Left ventricle myocardium inferior (tissue), 1 donor: ENCODE measurements at places on chromosomes 2 and 18.

- no peak overlapping the region for H3K4me3 ChIP-seq
- no peaks in the 10 kb centered on the region for H3K36me3 ChIP-seq
- peak overlapping the region; percentile 68 for H3K27ac ChIP-seq
- H3K4me1 ChIP-seq = peaks cover 43% of the 10 kb centered on the region
- DNase-seq = no peak
- H3K27me3 ChIP-seq = no peaks in the 10 kb centered on the region
These were observed 74.7 kb downstream of the BMPR2 start for GRCh38 chr2:202450785-202451184.

DNA sequence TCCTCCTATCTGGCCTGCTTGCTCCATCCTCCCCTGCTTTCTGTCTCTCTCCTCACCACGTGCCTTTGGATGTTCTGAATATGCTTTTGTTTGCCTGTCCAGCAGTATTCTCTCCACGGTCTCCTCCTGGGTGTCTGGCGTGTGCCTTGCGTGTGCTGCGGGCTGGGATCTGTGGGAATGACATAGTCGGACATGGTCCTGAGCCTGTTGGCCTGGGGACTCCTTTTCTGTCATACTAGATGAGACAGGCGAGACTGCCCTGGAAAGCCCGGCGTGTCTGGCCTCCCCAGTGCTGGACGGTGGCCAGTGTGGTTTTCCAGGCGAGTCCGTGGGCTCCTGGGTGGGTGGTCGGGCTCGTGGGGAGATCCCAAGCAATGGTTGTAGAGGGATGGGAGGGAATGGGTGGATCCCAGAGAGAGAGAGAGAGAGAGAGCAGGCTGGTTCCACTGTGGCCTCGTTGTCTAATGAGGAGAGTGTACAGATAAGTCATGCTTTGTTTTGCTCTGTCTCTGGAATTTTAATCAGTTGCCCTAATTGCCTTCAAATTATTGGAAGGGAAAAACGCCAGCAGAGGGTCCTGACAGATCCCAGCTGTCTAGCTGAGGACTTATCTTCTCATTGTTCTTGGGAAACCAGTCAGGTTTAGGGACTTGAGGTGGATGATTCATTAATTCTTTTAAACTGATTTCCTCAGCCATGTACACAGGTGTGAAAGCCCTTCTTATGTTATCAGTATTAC is 58.3 kb downstream of the HPCAL1 start:
- peaks cover 49% of the 10 kb centered on the region for H3K4me1 ChIP-seq
- no peak overlapping the region for H3K4me3 ChIP-seq
- H3K27me3 ChIP-seq = no peaks in the 10 kb centered on the region
- H3K27ac ChIP-seq = no peak overlapping the region
- H3K36me3 ChIP-seq = no peaks in the 10 kb centered on the region
- DNase-seq = no peak

DNA sequence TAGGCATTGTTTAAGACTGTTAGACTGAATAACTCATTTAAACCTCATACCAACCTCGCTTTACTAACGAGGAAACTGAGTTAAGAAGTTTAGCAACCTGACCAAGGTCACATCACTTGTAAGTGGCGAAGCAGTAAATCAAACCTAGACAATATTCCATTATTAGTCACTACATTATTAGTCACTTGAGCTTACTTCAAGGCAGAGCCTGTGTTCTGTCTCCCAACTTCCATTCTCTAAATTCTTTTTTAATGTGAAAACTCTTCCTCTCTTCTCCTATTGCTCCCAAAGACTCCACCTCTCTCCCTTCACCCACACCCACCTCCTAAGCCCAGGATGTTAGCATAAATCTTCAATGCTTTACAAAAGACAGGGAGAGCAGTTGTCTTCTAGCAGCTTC is 156.5 kb downstream of the ARL6IP6 start:
- H3K27me3 ChIP-seq = no peaks in the 10 kb centered on the region
- H3K4me3 ChIP-seq = no peak overlapping the region
- no peaks in the 10 kb centered on the region for H3K4me1 ChIP-seq
- no peak overlapping the region for H3K27ac ChIP-seq
- no peak for DNase-seq

- DNase-seq = no peak
- peak overlapping the region; percentile 80 for H3K4me3 ChIP-seq
- peak overlapping the region; percentile 89 for H3K27ac ChIP-seq
- H3K36me3 ChIP-seq = no peaks in the 10 kb centered on the region
- H3K27me3 ChIP-seq = no peaks in the 10 kb centered on the region
- H3K4me1 ChIP-seq = peaks cover 65% of the 10 kb centered on the region
These were observed 784 bp downstream of the WDR33 start for GRCh38 chr2:127810156-127810618.

GRCh38 chr2:120558847-120559246 is 176.8 kb upstream of the GLI2 start:
- H3K36me3 ChIP-seq = no peaks in the 10 kb centered on the region
- peaks cover 2% of the 10 kb centered on the region for H3K4me1 ChIP-seq
- H3K27me3 ChIP-seq = peaks cover 11% of the 10 kb centered on the region
- no peak overlapping the region for H3K27ac ChIP-seq
- DNase-seq = no peak

- DNase-seq = no peak
- H3K4me1 ChIP-seq = no peaks in the 10 kb centered on the region
These were observed 79.1 kb downstream of the UGGT1 start for GRCh38 chr2:128169933-128170709.

DNA sequence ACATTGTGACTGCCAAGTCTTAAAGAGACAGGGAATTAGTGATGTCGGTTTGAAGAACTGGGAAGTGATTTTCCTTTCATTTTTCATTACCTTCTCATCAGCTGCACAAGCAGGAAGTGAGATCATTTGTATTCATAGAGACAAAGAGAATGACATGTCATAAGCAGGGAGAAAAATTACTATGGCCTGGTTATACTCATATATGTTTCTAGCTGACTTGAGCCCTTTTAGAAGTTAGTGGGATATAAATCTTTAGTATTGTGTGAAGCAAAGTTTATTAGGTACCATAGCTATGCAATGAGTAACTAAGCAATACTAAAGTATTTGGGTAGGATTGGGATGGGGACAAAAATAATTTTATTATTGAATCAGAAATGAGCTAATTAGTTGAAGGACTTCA is 284.1 kb downstream of the PID1 start:
- no peak overlapping the region for H3K4me3 ChIP-seq
- no peaks in the 10 kb centered on the region for H3K4me1 ChIP-seq
- H3K27ac ChIP-seq = no peak overlapping the region
- DNase-seq = no peak
- no peaks in the 10 kb centered on the region for H3K27me3 ChIP-seq

- H3K4me1 ChIP-seq = peaks cover 17% of the 10 kb centered on the region
- H3K27ac ChIP-seq = no peak overlapping the region
- no peaks in the 10 kb centered on the region for H3K36me3 ChIP-seq
- no peak overlapping the region for H3K4me3 ChIP-seq
- H3K27me3 ChIP-seq = peaks cover 100% of the 10 kb centered on the region
These were observed 35.7 kb downstream of the CELF4 start for GRCh38 chr18:37529863-37530262.

- peak overlapping the region; percentile 93 for H3K27ac ChIP-seq
- peak; percentile 58 for DNase-seq
- peak overlapping the region; percentile 89 for H3K4me3 ChIP-seq
- no peaks in the 10 kb centered on the region for H3K27me3 ChIP-seq
These were observed 1.7 kb downstream of the NCK2 start for GRCh38 chr2:105746177-105747080.
